8988T (cell line): ENCODE measurements at places on chromosomes 3 and 15.

DNA sequence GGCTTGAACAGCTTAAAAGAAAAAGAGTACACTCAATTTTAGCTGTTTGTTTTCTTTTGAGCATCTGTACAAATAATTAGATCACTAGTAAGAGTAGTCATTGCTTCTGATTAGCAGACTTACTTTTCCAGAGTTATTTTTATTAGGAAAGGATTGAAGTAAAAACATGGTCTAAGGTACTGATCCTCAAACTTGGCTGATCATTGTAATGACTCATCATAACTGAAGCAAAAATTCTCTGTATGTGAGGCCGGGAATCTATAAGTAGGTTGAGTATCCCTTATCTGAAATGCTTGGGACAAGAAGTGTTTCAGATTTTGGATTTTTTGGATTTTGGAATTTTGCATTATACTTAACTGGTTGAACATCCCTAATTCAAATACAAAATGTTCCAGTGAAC, 12.4 kb downstream of the NMD3 start:
- DNase-seq, result no peak

DNA sequence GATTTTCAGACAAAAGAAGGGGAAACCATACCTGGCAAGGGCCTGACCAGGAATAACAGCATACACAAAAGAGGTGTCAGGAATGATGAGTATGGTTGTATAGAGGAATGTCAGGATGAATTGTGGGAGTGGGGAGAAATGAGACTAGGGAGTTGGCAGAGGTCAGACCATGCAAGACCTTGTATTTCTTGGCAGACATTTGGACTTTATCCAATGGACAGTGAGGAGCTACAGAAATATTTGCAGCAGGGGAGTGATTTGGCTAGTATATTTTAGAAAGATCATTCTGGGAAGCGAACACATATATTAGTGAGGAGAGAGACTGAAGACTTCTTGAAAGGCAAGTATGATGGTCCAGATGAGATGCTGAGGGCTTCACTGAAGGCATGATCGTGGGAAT, 25.4 kb upstream of the ALPK3 start:
- no peak for DNase-seq

DNA sequence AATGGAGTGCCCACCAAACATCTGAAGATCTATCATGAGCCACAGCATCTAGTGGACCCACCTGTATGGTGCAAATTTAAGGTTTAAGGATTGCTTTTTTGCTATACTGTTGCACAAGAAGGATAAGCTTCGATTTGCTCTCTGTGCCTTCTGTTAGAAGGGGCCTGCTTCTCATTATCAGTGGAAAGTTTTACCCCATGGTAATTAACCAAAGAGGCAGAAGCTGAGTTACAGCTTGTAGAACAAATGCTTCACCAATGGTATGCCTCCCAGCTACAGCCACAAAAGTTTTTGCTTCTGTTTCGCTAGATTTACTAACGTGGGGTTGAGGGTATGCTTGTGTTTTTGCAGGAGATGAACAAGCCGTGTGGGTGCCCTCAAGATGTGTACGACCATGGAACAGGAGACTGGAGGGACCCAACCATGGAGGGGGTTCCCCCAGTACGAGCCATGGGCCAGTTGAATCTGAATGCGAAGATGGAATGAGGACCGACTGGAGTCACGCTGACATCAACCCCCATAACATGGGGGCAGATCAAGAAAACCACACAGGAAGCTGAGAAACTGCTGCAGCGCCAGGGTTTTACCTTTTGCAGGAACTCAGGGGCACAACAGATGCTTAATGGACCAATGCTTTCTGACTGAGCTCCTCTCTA, 43.5 kb downstream of the ACAD9 start:
- no peak for DNase-seq

GRCh38 chr3:177624528-177625495, 427.5 kb upstream of the TBL1XR1 start:
- DNase-seq, result no peak
